ENCODE measurements at places on chromosomes 16 and 17.

GRCh38 chr16:29808219-29808900 is 2.0 kb downstream of the MAZ start:
- no peak for DNase-seq

DNA sequence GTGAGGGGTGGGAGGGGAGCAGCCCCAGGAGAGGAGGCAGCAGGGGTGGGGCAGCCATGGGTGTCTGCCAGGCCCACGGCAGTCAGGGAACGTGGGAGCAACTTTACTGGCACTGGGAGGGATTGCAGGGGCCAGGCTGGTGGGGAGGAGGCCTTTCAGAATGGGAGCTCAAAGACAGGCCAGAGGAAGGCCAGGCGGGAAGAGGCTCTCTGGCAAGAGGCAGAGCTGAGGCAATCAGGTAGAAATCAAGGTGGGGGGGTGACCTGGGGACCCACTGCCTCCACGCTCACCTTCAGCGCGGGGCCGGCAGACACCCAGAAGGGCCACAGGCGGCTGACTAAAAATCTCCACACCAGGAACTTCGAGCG is 11.9 kb upstream of the GSE1 start:
- DNase-seq, result no peak

- no peak for DNase-seq
Measured at GRCh38 chr17:4969047-4969550, 1.5 kb upstream of the SPAG7 start.

DNA sequence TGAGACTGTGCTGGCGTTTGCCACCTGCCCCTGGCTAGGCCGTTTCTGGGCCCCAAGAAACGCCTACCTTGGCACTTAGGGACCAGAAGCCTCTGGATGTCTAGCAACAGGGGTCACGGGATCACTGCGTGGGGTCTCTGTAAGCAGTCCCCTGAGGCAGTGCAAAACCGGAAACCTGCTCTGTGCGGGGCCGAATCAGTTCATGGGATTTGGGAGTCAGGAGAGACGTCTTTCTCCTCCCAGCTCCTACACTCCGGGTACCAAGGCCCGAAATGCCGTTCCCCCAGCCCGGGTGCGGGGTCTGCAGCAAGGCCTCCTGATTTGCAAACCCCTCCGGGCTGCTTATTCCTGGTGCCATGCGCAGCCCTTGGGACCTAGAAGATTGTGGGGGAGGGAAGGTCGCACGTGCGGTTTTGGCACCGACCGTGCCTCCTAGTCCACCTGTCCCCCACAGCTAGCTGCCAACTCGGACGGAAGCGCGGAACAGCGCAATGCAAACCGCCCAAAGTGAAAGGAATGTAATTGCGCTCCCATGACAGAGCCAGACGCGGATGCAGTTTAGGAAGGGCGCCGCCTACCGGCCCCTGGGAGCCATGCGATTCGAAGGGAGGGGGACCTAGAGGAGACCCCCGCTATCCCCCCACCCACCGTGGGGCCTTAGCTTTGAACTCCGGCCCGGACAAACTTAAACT is 6.5 kb downstream of the IRX5 start:
- no peak for DNase-seq

DNA sequence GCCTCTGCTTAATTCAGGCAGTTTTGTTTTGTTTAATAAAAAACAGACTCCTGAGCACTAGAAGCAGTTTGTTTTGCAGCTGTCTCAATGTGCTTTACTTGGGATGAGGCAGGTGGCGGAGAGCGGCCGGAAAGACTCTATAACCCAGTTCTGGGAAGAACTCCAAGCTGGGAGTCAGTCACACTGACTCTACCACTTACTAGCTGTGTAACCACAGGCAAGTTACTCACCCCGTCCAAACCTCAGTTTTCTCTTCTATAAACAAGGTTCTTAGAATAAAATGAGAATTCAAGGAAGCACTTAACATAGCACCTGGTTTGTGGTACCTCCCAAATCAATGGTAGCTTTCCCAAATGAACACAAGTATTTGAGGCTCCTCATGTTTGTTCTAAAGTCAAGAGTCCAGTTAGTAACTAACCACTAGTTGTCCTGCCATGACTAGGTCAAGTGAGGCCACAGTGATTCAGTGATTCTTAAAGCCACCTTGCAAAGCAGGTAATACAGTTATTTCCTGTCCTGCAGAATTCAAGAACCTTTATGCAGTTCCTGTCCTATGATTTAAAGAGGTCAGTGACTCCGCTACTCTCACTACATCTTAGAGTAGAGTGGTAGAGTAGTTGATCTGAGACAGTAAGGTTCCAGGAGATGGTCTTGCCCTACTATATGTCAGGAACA is 2.7 kb downstream of the TXNDC17 start:
- no peak for DNase-seq

Data from caudate nucleus (tissue), 63 donors.